EH (cell line): ENCODE measurements at places on chromosomes 2 and 18.
A peak's percentile ranks its signal among the peaks of the same experiment; 100 is the strongest.

DNA sequence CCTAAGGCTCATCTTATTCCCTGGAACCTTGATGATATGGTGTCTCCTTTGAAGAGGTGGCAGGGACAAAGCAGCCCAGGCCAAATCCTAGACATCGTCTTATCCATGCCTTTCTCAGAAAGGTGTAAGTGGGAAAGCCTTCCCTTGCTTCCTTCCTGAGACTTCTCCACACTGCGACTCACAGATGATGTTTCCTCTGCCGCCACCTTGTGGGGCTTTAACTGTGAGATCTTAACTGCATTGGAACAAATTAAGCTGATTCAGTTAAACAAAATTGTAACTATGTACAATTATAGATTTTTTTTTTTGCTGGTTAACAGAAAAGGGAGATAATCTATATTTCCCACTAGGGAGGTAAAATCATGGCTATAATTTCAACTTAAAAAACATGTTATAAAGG is 10.0 kb upstream of the GCA start:
- peak; percentile 47 for DNase-seq

- no peak for DNase-seq
These were observed 47.1 kb downstream of the ANKMY1 start for GRCh38 chr2:240510513-240511210.

DNA sequence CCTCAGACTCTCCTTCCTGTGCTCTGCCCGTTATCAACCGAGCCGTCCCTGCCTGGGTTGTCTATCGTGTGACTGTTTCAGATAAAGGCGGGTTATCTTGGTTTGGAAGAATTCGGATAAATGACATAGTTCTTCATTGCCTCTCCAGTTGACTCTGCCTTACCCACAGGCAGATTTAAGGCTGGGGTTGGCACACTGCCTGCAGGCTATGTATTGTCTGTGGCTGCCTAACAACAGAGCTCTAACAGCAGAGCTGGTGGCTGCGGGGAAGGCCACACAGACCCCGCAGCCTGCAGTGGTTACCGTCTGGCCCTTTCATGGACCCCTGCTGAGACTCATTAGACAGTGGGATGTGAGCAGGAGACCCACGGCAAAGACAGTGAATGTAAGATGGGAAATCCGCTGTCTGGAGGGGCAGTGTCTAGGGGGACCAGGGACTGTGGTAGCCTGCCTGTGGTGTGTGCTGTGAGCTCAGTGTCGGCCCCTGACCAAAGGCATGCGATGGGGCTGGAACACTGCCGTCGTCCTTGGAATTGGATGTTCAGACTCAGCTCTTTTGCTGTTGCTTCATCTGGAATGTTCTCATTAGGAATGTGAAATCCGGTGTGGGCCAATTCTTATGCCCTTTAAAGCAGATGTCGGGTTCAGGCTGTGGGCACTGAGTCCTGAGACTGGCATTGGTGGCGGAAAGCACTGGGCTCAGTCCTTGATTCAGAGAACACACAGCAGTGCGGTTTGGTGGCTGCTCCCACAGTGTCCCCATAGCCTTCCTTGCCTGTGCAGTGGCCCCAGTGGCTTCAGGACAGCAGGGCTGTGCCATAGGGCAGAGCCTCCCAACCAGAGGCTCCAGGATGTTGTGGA is 44.5 kb downstream of the SH3RF3 start:
- DNase-seq, result peak; percentile 95

GRCh38 chr2:20423359-20423758 is 23.5 kb upstream of the RHOB start:
- no peak for DNase-seq

DNA sequence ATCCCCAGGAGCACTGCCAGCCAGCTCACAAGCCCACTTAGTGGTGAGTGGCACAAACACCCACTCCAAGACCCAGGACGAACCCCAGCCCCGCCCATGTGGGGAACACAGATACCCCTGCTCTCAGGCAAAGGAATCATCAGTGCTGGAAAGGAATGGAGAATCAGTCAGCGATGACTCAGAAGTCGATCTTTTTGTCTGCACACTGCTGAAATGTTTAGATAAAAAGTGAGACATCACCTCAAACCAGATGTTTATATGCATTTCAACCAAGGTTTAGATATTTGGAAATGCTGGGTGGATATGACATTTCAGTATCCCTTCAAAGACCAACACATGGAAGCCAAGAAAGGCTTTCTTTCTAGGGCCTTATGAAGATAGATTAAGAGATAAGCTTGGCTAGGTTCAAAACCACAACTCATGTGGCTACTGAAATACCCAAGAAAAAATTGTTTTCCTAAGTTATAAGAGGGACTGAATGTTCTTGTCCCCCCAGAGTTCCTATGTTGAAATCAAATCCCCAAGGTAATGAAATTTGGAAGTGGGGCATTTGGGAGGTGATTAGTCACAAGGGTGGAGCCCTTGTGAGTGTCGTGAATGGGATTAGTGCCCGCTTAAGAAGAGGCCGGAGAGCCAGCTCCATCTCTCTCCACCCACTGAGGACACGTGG is 43.7 kb downstream of the POU3F3 start:
- DNase-seq, result no peak

GRCh38 chr2:240124651-240125030 is 11.5 kb downstream of the COPS9 start:
- DNase-seq, result no peak

- no peak for DNase-seq
These were observed 2.6 kb downstream of the ADCYAP1 start for GRCh38 chr18:907115-907884.

DNA sequence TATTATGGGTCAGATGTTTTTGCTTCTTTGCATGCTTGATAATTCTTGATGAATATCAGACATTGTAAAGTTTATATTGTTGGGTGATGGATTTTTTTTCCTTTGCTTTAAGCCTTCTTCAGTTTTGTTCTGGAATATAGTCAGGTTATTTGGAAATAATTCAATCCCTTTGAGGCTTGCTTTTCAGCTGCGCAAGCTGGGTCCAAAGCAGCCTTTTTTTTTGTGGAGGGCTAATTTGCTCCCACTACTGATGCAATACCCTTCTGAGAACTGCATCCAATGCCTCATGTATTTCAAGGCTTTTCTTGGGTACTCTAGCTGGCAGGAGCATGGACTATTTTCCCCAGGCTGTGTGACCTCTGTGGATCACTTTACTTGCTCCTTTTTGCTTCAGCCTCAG is 245.9 kb downstream of the AGPS start:
- no peak for DNase-seq

- DNase-seq, result no peak
These were observed 11.3 kb upstream of the SPATA3 start for GRCh38 chr2:230984393-230985220.

DNA sequence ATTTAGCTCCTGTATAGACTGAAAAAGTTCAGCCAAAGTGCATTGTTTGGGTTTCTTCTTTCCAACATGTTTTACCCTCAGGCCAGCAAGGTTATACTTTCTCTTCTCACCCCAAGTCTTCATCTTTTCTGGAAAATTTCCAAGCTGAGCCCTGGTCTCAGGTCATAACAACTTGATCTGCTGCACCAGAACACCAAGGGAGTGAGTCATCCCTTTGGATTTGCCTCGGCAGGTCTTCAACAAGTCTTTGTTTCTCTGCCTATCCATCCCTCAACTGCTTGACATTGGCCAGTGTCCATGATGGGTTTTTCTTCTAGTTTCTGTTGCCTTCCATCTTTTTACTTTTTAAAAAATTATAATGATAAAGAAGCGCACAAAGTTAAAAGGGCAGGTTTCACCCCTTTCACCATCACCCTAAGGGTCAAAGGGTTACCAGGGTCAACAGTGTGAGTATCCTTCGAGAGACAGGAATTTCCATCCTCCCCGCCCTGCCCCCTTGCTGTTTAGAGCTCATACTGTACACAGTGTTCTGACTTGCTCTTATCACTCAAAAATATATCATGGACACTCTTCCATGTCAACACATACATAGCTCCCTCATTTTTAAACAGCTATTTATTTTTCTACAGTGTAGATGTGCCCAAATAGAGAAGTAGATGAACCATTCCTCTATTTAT is 5.7 kb upstream of the SPATS2L start:
- DNase-seq, result peak; percentile 79

GRCh38 chr18:10057401-10057893 is 143.6 kb downstream of the VAPA start:
- DNase-seq, result no peak

GRCh38 chr2:235666213-235666781 is 172.5 kb downstream of the AGAP1 start:
- peak; percentile 86 for DNase-seq

GRCh38 chr18:63590373-63590772 is 3.2 kb downstream of the SERPINB13 start:
- peak; percentile 41 for DNase-seq

- DNase-seq, result no peak
These were observed 21.4 kb downstream of the FAM98A start for GRCh38 chr2:33577668-33578067.

DNA sequence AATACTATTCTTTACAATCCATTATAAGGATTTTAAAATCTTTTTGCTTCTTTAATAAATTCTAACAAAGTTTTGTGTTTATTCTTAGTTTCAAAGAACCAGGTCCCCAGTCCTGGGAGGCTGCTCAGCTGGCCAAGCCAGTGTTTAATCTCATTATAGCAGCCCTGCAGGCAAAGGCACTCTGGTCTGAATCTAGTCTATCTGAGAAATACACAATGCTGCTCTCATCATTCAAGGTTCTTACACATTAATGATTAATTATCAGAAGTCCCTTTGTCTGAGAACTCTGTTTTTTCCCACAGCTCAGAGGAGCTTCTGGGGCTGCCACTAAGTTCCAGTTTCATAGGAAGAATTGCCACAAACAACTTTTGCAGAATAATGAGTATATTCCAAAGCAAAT is 27.7 kb downstream of the KCTD18 start:
- no peak for DNase-seq

DNA sequence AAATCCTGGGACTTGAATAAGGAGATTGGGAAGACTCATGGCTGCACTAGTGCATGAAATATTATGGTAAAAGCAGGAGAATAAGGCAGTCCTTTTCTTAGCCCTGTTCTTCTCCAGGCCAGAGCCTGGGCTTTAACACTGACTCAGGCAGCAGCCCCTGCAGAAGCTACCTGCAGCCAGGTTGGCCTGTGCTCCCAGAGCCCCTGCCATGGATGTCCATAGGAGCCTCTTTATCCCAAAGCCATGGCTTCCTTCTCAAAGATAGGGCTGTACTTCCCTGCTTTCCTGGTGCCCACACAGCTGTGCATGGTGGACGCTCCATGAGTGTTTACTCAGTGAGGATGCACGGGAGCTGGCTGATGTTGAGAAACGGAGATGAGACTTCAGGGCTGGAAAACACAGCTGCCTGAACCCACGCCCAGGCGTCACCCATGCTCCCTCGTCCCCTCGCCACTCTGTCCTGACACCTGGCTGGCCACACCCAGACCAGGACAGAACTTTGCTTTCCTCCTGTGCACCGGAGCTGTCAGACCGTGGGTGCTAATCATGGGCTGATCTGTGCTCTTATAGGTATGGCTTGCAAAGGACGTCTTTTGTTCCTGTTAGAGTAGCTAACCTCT is 135.5 kb downstream of the GLI2 start:
- no peak for DNase-seq

DNA sequence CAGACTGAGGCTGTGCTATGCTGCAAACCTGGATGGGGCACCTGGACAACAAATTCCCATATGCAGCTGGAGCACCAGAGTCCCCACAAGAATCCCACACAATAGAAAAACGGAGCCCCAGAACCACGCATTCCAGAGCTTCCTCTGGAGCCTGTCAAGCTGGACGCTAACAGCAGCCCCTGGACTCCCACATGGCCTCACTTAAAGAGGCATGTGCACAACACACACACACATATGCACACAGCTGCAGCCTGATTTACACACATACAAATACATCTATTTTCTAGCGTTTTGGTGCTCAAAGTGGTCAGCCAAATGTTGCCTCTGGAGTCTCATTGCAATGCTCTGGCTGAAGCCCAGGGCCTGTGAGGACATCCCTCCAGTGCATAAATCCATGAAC is 632.7 kb upstream of the ID2 start:
- peak; percentile 10 for DNase-seq

- no peak for DNase-seq
These were observed 16.3 kb downstream of the OTOF start for GRCh38 chr2:26461601-26462023.

DNA sequence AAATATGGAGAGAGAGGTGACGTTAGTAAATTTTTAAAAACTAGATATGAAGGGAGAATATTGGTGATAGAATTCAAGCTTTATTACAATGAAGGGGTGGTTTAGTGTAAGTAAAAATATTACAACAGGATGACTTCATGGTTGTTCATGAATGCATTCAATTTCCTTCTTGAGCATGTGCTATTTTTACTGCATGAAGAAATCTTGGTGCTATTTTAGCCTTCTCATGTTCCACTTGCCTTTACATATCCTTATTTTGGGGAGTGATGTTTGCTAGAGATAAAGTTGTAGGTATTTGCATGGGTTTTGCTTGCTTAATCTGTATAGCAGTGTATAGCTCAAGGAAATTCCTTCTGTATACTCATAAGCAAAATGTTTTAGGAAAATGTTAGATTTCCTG is 195.0 kb upstream of the MMADHC start:
- peak; percentile 17 for DNase-seq

- no peak for DNase-seq
These were observed 37.1 kb downstream of the BCL2L11 start for GRCh38 chr2:111157798-111158197.

GRCh38 chr2:101369100-101369499 is 18.2 kb downstream of the CREG2 start:
- no peak for DNase-seq

DNA sequence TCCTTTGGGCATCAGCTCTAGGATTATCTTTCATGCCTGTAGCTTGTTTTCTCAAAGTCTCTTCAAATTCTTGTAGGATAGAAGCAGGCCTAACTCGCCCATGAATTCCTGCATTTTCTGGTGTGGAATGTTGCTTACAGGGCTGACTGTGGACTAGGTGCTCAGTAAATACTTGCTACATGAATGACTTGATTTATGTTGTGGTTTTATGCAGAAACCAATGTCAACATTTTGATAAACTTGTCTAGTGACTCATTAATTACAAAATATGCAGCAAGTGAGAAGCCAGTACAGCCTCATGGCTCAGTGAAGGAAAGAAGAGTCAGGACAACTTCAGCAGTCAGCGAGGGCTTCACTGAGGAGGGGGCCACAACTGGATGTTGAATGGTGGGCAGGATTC is 110.6 kb upstream of the SIX2 start:
- peak; percentile 97 for DNase-seq

- peak; percentile 75 for DNase-seq
These were observed 156.1 kb downstream of the TPGS2 start for GRCh38 chr18:36672437-36673344.

DNA sequence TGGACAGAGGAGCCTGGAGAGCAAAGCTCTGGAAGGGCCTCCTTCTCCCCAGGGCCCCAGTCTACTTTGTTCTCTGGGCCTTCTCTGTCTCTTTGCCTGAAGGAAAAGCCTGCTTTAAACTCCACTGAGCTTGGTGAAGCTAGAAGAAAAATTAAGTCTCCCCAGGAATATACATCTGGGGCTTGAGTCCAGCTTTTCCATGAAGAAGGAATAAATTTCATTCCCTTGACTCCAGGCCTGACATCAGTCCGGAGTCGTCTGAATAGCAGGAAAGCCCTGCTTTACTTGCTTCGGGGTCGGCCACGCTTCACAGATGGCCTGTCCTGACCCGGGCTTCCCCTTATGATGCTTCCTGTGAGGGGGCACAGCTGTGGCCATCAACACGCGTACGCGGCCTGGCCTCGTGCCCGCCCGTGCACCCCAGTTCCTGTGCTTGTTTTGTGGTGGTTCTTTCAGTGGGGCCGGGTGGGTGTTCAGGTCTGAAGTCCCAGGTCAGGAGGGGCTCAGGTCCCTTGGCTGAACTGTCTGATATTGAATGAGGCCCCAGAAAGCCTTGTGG is 73.6 kb downstream of the ACOXL start:
- no peak for DNase-seq
